NCI-H524 treated with DMSO at 0.1 percent for 48 hours (cell line): ENCODE measurements at places on chromosomes 2 and 18.

- DNase-seq: no peak
These were observed 42.5 kb upstream of the FOSL2 start for GRCh38 chr2:28350196-28350595.

DNA sequence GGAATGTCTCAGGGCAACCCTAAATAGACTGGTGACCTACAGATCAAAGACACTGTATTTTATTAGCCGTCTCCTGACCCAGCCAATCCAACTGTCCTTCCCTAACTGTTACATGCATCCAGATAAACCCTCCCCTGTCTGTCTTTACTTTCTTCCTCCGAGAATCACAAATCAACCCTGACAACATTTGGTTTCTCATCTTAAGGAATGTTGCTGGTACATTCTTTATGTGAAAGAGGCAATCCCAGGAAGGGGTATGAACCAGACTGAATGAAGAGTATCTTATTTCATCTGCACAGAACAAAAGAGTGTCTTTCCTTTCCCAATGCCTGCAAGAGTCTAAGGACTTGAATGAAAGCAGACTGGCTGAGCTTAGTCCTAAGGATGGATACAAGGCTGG, 113.9 kb upstream of the LTBP1 start:
- no peak for DNase-seq

DNA sequence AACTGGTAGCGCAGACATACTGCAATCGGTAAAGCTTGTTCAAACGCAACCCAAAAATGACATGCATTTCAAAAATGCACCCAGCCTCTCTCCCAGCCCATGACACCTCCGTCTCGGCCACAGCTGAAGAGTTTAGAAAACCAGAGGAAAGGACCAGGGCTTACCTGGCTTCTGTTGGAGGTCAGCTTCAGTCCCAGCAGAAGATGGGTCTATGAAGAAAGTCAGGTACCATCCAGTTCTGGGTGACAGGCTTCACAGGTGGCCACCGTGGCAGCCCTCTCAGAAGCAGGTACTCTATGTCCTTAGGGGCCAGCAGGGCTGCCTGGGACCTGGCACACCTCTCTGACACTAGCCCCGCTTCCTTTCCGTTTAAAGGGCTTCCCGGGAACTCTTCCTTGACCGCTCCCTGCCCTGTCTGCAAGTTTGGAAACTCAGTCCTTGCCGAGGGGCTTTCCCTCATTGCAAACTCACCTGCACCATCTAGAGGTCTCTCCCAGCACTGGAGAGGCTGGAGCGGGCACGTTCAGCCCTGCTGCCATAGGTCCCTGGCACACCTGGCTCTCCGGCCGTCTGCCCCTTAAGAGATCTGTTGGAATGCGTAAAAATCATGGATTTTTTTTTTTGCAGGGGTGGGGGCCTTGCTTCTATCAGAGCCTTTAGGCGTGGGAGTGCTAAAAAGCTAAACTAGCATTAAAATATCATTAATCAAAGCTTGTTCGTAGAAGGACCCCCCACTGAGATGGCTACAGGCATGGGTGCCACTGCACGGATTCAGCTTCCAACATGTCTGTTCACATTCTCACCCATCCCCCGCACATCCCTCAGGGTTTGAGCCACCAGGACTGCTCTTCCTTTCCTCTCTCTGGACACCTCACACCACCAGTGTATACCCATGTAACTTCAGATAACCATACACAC, at the start of gene EDAR:
TSS of gene EDAR (minus strand) at position 425 of the 918 bp plus-strand sequence. CDS start 58,206 bp downstream, outside the sequence.
- peak; percentile 0 for DNase-seq

DNA sequence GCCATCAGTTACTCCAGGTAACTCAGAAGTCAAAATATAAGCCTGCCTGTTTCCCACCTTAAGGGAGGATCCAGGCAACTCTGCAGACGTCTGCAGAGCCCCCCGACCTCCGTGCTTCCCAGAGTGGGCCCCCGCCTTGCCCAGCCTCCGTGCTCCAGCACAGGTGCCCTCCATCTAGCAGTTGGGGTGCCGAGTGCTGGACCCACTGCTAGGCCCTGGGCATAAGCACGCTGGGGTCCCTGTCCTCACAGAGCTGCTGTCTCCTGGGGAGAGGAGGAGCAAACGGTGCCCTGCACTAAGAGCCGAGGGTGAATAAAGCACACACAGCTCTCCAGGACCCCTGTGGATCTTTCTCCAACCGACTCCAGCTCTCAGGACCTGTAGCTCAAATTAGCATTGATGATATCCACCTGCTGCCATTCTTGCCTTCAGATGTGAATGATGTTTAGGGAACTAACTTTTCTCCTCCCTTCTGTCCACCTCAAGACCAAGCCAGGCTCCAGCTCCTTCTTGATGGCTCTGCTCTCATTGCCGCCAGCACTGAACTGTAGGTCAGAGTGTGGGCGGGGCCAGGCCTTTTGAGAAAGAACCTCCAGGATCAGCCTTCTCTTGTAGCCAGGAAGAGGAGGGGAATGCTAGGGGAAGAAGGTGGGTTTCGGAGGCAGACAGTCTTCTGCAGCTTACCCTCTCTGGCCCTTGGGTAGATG, 121.2 kb downstream of the SMAD7 start:
- DNase-seq: no peak

- DNase-seq: no peak
These were observed 33.1 kb upstream of the DYNAP start for GRCh38 chr18:54557958-54558357.

- no peak for DNase-seq
These were observed 42.1 kb upstream of the MRPL19 start for GRCh38 chr2:75604484-75604883.

DNA sequence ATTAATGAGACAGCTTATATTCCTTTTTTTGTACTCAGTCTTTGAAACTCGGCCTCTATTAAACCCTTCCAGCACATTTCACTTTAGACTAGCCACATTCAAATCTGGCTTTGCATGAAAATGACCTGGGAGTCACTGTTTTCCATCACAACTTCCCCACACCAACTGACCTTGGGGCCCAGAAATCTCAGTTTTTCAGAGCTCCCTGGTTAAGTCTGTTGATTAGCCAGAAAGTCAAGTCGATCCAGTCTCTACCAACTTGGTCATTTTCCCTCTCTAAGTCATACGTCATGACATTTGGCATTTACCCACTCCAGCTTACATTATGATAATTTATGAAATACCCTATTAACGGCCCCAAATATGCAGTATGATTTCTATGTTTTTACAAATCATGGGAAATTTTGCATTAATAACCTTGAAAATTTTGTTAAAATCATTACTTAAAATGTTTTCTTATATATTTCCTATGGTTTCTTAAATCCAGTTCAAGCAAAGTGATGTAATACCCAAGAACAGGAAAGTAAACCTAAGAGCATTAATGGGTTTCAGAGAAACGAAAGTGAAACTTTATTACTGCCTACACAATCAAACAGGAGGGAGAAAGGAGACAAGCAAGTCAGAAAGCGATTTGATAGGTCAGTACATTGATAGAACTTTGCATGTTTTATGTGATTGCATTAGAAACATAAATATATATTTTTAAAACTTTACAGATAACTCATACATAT, 77.1 kb downstream of the SPATS2L start:
- DNase-seq: no peak
